ENCODE measurements at places on chromosomes 4 and X. TPM values are rescaled to one million over a fixed set of nuclear protein-coding genes. Genes with fewer than 3 reads are reported as not detected.

- DNase-seq, result no peak
Measured at GRCh38 chrX:32483534-32484136, 727.7 kb downstream of the DMD start.

- peak; percentile 51 for DNase-seq
Measured at GRCh38 chr4:146342600-146343192, 128.4 kb downstream of the REELD1 start.

The TECRL gene
- 18.4 TPM for total RNA-seq

The MGARP gene
- total RNA-seq, result 0.31 TPM

DNA sequence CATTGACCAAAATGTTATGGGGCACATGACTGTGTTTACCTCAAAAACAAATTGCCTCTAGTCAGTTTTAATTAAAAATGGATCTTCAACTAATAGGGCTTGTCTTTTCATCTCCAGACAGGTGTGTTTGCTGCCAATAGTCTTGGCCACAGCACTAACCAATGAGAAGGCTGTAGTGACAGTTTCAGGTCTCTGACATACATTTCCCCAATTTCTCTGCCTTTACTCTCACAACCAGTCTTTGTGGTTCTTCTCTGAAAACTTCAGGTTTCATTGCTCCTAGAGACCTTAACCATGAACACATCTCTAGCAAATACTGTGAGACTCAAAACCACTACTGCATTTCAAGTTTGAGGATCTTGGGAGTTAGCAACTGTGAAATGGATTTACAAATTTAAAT lies 3.5 kb upstream of the EDNRA start:
- no peak for DNase-seq

The ANK2 gene
- 282 TPM for total RNA-seq

DNA sequence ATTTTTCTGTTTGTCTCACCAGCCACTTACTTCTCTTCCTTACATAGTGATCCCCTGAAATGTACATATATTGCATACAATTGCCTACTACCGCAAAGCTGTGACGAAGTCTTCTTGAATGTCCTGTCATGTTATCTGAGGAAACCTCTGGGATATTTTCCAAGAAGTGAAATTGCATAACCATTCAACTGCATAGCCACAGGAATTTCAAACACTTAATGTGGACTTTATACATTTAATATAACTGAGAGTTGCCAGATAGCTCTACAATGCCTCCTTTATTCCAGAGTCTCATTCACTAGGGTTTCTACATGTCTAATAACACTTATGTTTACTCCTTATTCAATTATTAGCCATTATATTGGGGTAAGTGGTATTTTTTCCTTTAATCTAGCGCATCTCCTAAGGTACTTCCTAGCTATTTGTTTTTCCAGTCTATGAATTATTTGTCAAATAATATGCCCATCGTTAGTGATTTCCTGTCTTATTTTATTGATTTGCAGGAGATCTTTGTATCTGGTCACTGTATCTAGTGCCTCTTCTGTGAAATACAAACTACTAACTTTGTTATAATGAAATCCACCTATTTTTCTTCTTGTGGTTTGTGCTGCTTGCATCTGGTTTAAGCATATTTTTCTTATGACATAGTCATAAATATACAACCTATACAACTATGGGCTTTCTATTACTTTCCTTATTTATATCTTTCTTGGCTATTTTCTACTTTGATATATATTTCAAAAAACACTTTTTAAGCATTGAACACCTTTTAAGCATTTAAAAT lies 69.2 kb upstream of the GRID2 start:
- peak; percentile 47 for DNase-seq

- peak; percentile 34 for DNase-seq
Measured at GRCh38 chrX:9581771-9582385, 117.0 kb downstream of the TBL1X start.

DNA sequence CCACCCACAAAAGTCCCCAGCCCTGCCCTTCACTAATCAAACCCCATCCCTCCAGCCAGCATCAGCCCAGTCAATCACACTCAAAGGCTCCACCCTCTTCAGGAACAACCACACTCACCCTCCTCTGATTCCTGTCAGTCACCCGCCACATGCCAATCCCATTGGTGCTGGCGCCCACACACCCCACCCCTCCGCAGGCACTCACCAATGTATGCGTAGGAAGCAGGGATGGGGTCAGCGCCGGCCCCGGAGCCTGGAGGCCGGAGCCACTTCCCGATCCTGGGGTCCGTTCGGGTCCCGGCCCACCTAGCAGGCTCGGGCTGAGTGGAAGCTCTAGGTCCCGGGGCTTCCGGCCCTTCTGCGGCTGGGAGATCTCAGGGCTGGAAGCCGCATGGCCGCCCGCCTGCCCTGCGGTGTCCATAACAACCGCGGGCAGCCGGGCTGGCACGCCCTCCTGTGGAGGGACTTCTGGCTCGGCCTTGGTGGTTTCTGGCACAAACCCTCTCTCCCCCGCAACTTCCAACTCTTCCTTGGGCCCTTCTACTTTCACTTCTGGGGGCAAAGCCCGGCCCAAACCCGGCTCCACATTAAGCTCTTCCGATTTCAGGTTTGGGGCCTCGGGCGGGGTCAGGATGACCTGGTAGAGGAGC lies 7.9 kb upstream of the CFP start:
- DNase-seq, result peak; percentile 31

GRCh38 chr4:106495476-106495875 lies 126.9 kb upstream of the GIMD1 start:
- DNase-seq, result peak; percentile 95

The KIAA1210 gene
- total RNA-seq, result 0.18 TPM

The TMEM156 gene
- 0.35 TPM for total RNA-seq

- DNase-seq, result no peak
Measured at GRCh38 chr4:105058177-105058812, 88.4 kb upstream of the TET2 start.

Measured in muscle of leg (tissue), 16 donors.